ENCODE measurements at places on chromosomes 6 and 20. TPM values are rescaled to one million over a fixed set of nuclear protein-coding genes. Genes with fewer than 3 reads are reported as not detected.

- DNase-seq = no peak
Observed at GRCh38 chr6:30075094-30075789, at the start of gene RNF39. TSS of gene RNF39 (minus strand) at chr6:30075769. CDS start at chr6:30075585, 184 bp downstream.

DNA sequence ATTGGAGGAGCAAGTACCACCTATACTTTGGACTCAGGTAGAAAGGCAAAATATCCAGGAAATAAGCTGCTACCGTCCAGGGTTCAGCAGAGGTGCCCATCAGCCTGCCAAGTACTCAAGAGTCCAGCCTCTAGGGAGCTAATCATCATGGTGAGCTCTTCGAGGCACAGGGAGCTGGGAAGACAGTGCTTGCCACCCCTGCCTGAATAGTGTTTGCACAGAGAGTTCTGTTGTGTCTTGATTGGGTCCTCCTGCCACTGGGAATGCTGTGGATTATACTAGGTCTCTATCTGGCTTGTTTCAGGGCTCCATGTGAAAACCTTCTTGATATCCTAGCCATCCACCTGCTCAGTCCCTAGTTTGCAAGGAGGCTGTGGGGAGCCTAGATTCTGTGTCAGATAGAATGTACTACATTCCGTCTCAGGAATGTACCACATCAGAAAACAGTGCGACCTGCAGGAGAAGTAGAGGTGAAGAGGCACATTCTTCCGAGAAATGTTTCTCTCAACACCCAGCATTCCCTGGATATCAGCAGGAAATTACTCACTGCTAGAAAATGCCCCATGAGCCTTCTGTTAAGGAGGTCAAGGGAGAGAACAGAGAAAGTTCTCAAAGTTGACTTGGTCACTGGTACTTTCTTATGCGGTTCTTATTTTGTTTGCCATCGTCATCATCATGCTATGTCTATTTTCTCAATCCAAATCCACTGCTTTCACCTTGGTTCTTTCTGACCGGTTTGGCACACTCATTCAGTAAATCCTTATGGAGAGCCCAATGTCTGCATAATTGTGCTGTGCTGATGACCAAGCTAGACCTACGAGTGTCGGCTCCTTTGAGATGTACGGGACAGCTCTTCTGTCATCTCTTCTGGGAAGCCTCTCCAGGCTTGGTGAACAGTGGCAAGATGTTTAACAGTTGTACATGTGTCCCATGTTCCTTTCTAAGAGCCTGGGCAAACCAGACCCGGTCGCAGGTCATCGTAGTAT, 30.7 kb downstream of the PTPN1 start:
- peak; percentile 95 for DNase-seq

DNA sequence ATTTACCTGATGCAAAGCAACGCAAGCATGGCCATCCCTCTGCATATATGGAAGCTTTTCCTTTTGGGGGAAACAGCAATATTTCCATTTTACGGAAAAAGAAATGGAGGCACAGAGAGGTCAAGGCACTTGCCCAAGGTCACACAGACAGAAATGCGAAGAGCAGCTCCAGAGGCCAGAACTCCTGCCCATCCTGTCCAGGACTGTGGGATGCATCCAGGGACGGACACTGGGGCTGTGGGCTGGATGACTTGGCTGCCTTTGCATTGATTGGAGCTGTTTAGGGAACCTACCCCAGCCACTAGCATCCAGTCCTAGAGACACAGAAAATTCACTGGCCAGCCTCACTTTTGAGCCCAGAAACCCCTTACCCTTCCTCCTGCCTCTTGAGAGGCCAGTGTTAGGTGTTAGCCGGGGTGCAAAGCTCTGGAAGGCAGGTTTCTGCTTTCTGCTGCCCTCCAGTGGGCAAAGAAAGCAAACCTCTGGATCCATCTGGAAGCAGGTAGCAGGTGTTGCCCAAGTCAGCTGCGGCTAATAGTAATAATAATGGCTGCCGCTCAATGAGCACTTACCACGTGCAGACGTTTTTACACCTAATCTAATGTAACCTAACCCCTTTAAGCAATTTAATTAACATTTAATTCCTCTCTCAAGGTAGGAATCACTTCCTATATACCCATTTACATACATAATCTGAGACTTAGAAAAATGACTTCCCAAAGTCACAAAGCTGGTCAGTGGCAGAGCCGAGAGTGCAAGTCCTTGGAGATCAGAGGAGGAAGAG, 31.7 kb upstream of the CCN5 start:
- no peak for DNase-seq

GRCh38 chr6:45655745-45656476, 278.2 kb upstream of the SUPT3H start:
- peak; percentile 98 for DNase-seq

- DNase-seq = peak; percentile 62
Observed at GRCh38 chr6:1346101-1346500, 34.2 kb downstream of the FOXQ1 start.

TCF21 gene
- total RNA-seq = 5.0 TPM

FRK gene
- 2.0 TPM for total RNA-seq

- no peak for DNase-seq
Observed at GRCh38 chr20:275791-276190, 14.8 kb downstream of the C20orf96 start.

DNA sequence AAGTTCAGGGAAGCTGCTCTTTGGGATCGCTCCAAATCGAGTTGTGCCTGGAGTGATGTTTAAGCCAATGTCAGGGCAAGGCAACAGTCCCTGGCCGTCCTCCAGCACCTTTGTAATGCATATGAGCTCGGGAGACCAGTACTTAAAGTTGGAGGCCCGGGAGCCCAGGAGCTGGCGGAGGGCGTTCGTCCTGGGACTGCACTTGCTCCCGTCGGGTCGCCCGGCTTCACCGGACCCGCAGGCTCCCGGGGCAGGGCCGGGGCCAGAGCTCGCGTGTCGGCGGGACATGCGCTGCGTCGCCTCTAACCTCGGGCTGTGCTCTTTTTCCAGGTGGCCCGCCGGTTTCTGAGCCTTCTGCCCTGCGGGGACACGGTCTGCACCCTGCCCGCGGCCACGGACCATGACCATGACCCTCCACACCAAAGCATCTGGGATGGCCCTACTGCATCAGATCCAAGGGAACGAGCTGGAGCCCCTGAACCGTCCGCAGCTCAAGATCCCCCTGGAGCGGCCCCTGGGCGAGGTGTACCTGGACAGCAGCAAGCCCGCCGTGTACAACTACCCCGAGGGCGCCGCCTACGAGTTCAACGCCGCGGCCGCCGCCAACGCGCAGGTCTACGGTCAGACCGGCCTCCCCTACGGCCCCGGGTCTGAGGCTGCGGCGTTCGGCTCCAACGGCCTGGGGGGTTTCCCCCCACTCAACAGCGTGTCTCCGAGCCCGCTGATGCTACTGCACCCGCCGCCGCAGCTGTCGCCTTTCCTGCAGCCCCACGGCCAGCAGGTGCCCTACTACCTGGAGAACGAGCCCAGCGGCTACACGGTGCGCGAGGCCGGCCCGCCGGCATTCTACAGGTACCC, at the start of gene ESR1:
Gene ESR1, plus strand, starts transcription at position 170 of the 858 bp plus-strand sequence. Its CDS starts 231 bp downstream, at position 401.
- peak; percentile 75 for DNase-seq

GRCh38 chr6:88482465-88482864, 316.3 kb upstream of the CNR1 start:
- DNase-seq = no peak

PXDC1 gene
- 39.4 TPM for total RNA-seq

RAB44 gene
- not detected for total RNA-seq

DNA sequence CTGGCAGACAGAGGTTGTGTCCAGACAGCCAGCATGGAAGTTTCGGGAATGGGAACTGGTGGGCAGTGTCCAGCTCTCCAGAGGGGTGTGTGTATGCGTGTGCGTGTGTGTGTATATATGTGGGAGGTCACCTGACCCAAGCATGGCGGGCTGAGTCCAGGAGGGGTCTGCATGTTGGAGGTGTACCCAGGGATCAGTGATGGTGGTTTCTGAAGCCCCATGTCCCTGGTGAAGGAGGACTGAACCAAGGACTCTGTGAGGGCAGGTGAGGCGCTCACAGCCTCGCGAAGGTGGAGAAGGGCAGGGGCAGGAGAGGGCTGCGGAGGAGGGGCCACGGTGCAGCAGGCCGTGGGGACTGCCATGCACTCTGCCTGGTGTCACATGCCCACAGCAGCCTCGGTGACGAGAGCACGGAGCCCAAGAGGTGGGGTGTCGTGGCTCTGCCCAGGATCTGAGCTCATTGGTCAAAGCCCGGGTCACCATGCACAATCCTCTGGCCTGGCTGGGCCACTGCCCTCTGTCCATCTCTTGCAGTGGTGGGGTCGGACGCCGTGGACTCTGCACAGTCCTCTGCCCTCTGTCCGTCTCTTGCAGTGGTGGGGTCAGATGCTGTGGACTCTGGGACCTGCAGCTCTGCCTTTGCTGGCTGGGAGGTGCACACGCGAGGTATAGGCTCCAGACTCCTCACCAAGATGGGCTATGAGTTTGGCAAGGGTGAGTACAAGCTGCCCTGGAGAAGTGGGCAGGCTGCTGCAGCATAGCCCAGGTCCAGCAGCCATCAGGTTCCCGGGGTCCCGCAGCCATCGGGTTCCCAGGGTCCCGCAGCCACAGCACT, 2.1 kb upstream of the LIME1 start:
- no peak for DNase-seq

DNA sequence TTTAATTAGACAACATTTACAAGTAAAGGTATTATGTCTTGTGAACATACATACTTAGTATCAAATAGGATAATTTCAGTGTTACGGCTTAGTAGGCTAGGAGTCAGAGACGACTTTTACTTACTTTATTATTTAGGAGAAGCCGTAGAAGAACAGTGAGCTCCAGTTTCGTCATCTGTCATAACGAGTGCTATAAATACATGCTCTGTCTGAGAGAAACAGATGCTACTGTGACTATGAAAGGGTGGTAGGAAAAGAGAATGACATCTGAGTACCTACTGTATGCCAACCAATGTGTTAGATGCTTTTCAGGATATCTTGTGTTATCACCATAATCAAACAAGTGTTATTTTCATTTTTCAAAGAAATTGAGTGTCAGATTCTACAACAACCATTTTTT, 119.0 kb downstream of the EYA4 start:
- no peak for DNase-seq

TSBP1 gene
- not detected for total RNA-seq

GRCh38 chr20:62239278-62239879, 1.1 kb downstream of the OSBPL2 start:
- DNase-seq = peak; percentile 7

Data from fibroblast of the aortic adventitia (primary cell).